ENCODE measurements at places on chromosomes 6 and 20.

- H3K4me3 ChIP-seq = no peak overlapping the region
- no peaks in the 10 kb centered on the region for H3K27me3 ChIP-seq
- no peaks in the 10 kb centered on the region for H3K36me3 ChIP-seq
- no peaks in the 10 kb centered on the region for H3K4me1 ChIP-seq
- H3K27ac ChIP-seq = no peak overlapping the region
These were observed 84.1 kb downstream of the BTBD9 start for GRCh38 chr6:38555606-38556005.

DNA sequence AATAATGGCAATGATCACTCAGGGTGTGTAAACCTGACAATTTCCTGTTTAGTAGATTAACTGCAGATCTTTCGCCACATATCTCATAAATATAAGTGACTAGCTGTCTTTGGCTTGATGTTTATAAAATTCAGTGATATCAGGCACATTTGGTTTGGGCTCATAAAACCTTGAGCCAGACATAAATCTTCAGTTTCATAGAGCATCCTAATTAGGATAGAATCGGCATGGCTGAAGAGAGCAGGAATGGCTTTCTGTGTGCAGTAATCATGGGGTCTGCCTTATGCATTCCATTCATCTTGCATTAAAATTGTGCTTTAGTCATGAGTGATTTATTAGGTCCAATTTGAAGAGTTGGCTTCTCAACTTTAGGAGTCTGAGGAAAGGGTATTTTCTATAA is 27.2 kb downstream of the AIG1 start:
- H3K4me3 ChIP-seq = no peak overlapping the region
- no peaks in the 10 kb centered on the region for H3K36me3 ChIP-seq
- no peaks in the 10 kb centered on the region for H3K4me1 ChIP-seq
- DNase-seq = no peak
- no peaks in the 10 kb centered on the region for H3K27me3 ChIP-seq

- H3K27ac ChIP-seq = no peak overlapping the region
- H3K36me3 ChIP-seq = no peaks in the 10 kb centered on the region
- no peak for DNase-seq
- no peaks in the 10 kb centered on the region for H3K27me3 ChIP-seq
These were observed 225.0 kb upstream of the TENT5A start for GRCh38 chr6:81977486-81977885.

- DNase-seq = peak; percentile 97
- H3K4me1 ChIP-seq = peaks cover 58% of the 10 kb centered on the region
- H3K27ac ChIP-seq = peak overlapping the region; percentile 91
- no peaks in the 10 kb centered on the region for H3K27me3 ChIP-seq
- peak overlapping the region; percentile 89 for H3K4me3 ChIP-seq
These were observed 34.7 kb upstream of the MICB start for GRCh38 chr6:31462964-31463870.

- no peak overlapping the region for H3K4me3 ChIP-seq
- peaks cover 7% of the 10 kb centered on the region for H3K36me3 ChIP-seq
- no peak overlapping the region for H3K27ac ChIP-seq
- peaks cover 35% of the 10 kb centered on the region for H3K4me1 ChIP-seq
- H3K27me3 ChIP-seq = no peaks in the 10 kb centered on the region
These were observed 4.3 kb downstream of the ILRUN start for GRCh38 chr6:34692280-34692679.

DNA sequence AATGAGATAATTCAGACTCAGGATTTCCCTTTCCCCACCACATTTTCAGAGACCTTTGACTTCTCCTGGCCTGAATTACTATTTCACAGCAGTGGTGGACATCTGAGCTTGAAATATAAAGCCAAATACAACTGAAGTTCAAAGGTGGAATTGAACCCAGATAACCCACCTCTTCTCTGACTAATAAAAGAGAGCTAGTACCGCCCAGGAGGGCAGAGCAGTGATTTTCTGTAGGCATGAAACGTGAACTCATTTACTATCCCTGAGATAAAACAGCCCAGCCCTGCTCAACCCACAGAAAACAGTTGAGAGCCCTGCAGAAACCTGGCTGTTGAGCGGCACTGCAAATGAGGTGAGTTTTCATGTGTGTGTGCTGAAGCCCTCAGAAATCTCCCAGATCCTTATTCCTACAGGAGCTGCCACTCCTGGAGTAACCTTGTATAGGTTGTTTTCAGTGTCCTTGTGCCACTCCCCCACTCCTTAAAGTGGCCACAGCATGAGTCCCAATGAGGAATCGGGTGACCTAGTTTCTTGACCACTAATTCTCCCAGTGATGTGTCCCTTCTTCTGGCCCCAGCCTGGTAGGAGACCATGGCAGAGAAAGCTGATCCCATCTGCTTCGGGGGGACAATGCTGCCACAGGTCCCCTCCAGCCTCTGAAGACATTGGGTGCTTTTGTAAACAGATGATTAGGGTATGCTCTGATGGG is 99.2 kb downstream of the NOL4L start:
- H3K36me3 ChIP-seq = peaks cover 8% of the 10 kb centered on the region
- peaks cover 46% of the 10 kb centered on the region for H3K4me1 ChIP-seq
- no peak for DNase-seq
- H3K4me3 ChIP-seq = no peak overlapping the region

- H3K4me3 ChIP-seq = no peak overlapping the region
- no peak overlapping the region for H3K27ac ChIP-seq
- H3K36me3 ChIP-seq = no peaks in the 10 kb centered on the region
- no peak for DNase-seq
- H3K4me1 ChIP-seq = no peaks in the 10 kb centered on the region
These were observed 221.1 kb upstream of the PRSS16 start for GRCh38 chr6:27026361-27026760.

DNA sequence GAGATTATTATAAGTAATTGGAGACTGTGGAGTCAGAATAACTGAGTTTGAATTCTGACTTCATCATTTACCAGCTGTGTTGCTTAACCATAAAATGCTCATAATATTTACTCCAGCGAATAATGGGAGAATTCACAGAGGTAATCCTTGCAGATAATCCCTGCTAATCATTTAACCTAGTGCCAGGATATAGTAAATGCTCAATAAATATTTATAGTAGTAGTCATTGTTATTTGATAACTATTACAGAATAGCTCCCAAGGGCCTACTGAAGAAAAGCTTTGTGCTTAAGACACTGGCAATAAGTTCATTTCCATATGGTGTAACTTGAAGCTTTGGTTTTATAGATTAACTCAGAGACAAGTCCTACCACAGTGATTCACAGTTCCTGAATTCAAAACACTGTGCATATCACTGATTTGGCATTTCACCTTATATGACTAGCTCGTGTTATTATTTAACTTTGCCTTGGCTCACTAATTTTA is 208.8 kb upstream of the PLCB4 start:
- no peaks in the 10 kb centered on the region for H3K27me3 ChIP-seq
- no peaks in the 10 kb centered on the region for H3K36me3 ChIP-seq
- no peaks in the 10 kb centered on the region for H3K4me1 ChIP-seq
- H3K27ac ChIP-seq = no peak overlapping the region
- no peak for DNase-seq
- no peak overlapping the region for H3K4me3 ChIP-seq

DNA sequence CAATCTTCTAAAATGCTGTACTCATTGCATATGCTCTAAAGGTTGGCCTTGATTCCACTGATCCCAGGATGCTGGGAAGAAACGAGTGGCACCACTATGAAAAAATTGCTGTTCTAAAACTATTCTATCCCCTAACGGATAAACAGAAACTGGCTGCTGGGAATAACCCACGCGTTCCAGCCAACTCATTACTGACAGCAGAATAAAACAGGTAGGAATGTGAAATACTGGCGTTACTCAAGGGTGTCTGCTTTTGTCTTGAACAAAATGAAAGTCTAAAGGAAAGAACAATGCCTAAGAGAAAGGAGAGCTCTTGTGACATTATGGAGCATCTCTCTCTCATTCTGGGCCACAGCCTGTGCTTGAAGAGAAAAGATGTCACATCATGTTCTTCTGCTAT is 26.1 kb downstream of the GPR63 start:
- no peak overlapping the region for H3K27ac ChIP-seq
- H3K27me3 ChIP-seq = no peaks in the 10 kb centered on the region
- H3K36me3 ChIP-seq = no peaks in the 10 kb centered on the region
- DNase-seq = no peak

- DNase-seq = no peak
- no peak overlapping the region for H3K27ac ChIP-seq
- H3K4me1 ChIP-seq = no peaks in the 10 kb centered on the region
- no peak overlapping the region for H3K4me3 ChIP-seq
- no peaks in the 10 kb centered on the region for H3K36me3 ChIP-seq
These were observed 17.9 kb downstream of the LAMP5 start for GRCh38 chr20:9532069-9532838.

GRCh38 chr20:9615766-9616454 is 101.5 kb downstream of the LAMP5 start:
- H3K4me1 ChIP-seq = no peaks in the 10 kb centered on the region
- no peak overlapping the region for H3K27ac ChIP-seq
- no peak overlapping the region for H3K4me3 ChIP-seq

- DNase-seq = no peak
- peak overlapping the region; percentile 45 for H3K4me3 ChIP-seq
- peaks cover 49% of the 10 kb centered on the region for H3K27me3 ChIP-seq
- no peak overlapping the region for H3K27ac ChIP-seq
These were observed 167.1 kb upstream of the ZNF337 start for GRCh38 chr20:25863536-25864325.

DNA sequence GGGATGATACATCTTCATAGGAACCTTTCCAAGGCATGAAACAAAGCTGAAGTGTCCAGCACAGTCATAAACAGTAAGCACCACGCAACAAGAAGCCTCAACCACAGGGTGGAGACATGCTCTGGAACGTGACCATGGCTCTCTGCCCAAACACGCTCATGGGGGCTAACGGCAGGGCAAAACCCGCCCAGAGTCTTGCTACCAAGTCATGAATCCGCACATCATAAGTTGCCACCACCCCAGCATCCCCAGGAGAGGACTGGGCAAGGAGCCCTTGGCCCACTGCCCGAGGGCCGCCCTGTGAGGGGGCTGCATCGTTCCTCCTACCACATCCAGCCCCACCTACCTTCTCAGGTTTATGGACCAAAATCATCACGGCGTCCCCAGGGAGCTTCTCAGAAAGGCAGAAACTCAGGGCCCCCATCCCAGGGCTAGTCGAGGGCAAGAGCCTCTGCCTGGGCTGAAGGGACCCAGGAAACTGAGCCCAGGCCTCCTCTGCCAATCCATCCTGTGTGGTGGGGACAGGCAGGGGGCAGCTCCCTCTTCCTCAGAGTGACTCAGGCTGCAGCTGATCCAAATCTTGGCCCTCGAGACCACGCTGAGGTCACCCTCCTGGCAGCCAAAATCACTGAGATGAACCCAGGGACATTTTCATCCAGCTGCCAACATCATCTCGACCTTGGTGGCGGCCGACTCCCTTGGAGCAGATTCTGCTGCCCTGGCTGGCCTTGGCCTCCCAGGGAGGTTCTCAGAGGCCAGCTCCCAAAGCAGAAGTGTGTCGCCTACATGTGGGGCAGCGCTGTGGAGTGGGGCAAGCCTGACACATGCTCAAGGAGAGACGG is 42.6 kb downstream of the BMP7 start:
- H3K36me3 ChIP-seq = no peaks in the 10 kb centered on the region
- no peak overlapping the region for H3K4me3 ChIP-seq
- peaks cover 4% of the 10 kb centered on the region for H3K27me3 ChIP-seq
- no peak overlapping the region for H3K27ac ChIP-seq
- no peak for DNase-seq

Measured in CD4-positive, alpha-beta T cell (primary cell).